Mesendoderm (in vitro differentiated cells): ENCODE measurements at places on chromosomes 1 and 21.
A peak's percentile ranks its signal among the peaks of the same experiment; 100 is the strongest.

- H3K27ac ChIP-seq = no peak overlapping the region
- no peaks in the 10 kb centered on the region for H3K27me3 ChIP-seq
- DNase-seq = no peak
- H3K4me3 ChIP-seq = no peak overlapping the region
- no peaks in the 10 kb centered on the region for H3K4me1 ChIP-seq
Observed at GRCh38 chr21:34504595-34504994, 7.4 kb downstream of the KCNE1 start.

- H3K27me3 ChIP-seq = no peaks in the 10 kb centered on the region
- no peak for DNase-seq
- H3K36me3 ChIP-seq = no peaks in the 10 kb centered on the region
- H3K27ac ChIP-seq = no peak overlapping the region
- no peaks in the 10 kb centered on the region for H3K4me1 ChIP-seq
Observed at GRCh38 chr1:19960591-19960990, 18.8 kb downstream of the PLA2G2A start.

DNA sequence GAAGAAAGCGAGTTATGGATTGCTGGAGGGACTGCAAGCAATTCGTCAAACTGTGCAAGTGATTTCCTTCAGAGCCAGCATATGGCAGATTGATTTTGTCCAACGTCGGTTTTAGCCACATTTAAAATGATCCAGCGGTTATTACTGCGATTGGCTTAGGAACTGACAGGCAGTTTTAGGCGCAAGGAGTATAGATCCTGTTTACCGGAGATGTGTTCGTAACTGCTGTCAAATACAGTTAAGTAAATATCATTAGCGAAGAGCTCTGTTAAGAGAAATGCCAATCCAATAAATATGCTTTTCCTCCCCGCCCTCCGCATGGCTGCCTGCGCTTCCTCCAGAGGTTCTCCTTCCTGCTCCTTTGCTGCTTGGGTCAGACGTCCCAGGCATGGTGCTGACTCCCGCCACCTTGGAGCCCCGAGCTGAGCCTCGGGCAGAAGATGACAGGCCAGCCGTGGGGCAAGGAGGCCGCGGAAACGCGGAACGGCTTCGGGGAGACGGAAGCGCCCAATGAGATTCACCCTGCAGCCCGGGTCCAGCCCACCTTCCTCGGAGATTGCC is 9.4 kb upstream of the BARHL2 start:
- peaks cover 71% of the 10 kb centered on the region for H3K27me3 ChIP-seq
- H3K4me1 ChIP-seq = peaks cover 7% of the 10 kb centered on the region
- H3K4me3 ChIP-seq = no peak overlapping the region
- no peak overlapping the region for H3K27ac ChIP-seq
- DNase-seq = no peak

GRCh38 chr1:26287033-26287711 is 7.3 kb downstream of the SH3BGRL3 start:
- no peak for DNase-seq
- H3K27ac ChIP-seq = no peak overlapping the region
- peaks cover 8% of the 10 kb centered on the region for H3K4me1 ChIP-seq
- no peaks in the 10 kb centered on the region for H3K27me3 ChIP-seq
- no peak overlapping the region for H3K4me3 ChIP-seq
- H3K36me3 ChIP-seq = no peaks in the 10 kb centered on the region

- no peak overlapping the region for H3K4me3 ChIP-seq
- no peaks in the 10 kb centered on the region for H3K4me1 ChIP-seq
- no peaks in the 10 kb centered on the region for H3K36me3 ChIP-seq
- no peak for DNase-seq
Observed at GRCh38 chr21:41562101-41563000, 54.4 kb upstream of the TMPRSS2 start.

- peak; percentile 36 for DNase-seq
- no peaks in the 10 kb centered on the region for H3K27me3 ChIP-seq
- H3K27ac ChIP-seq = no peak overlapping the region
- H3K36me3 ChIP-seq = no peaks in the 10 kb centered on the region
- H3K4me3 ChIP-seq = no peak overlapping the region
Observed at GRCh38 chr1:167249702-167250101, 29.0 kb downstream of the POU2F1 start.

DNA sequence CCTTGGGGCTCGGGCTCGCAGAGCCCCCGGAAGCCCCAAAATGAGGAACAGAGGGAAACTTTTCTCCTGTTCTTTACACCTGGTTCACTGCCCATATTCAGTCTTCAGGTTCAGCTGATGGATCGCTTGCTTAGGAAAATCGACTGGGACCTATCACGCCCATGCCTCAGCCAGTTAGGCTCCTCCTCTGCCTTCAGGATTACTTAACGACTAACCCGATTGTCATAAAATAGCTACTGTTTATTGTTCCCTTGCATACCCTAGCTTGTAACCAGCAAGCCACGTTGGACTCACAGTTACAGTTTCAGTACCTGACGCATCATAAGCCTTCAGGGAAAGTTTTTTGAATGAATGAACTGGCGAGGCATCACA is 692 bp downstream of the TARDBP start:
- H3K27ac ChIP-seq = no peak overlapping the region
- no peaks in the 10 kb centered on the region for H3K27me3 ChIP-seq
- H3K4me3 ChIP-seq = peak overlapping the region; percentile 98
- H3K36me3 ChIP-seq = peaks cover 8% of the 10 kb centered on the region
- H3K4me1 ChIP-seq = peaks cover 3% of the 10 kb centered on the region
- no peak for DNase-seq

- H3K27ac ChIP-seq = no peak overlapping the region
- no peak overlapping the region for H3K4me3 ChIP-seq
- DNase-seq = no peak
- H3K36me3 ChIP-seq = no peaks in the 10 kb centered on the region
Observed at GRCh38 chr1:157648317-157648716, 50.4 kb upstream of the FCRL4 start.

DNA sequence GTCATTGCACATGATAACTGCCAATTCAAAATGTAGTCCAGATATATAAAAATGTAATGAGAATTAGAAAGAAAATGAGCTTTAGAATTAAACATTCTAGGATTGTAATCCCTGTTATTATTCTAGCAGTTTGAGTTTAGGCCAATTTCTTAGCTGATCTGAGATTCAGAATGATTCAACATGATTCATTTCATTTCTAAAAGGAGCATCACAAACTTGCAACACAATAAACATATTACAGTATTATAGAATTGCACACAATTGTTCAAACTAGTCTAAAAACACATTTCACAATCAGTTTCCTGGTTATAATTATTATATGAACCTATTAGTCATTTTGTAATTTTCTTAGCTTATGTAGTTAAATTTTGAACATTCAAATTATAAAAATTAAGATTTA is 43.3 kb upstream of the TSHB start:
- H3K4me1 ChIP-seq = no peaks in the 10 kb centered on the region
- no peak for DNase-seq
- H3K27ac ChIP-seq = no peak overlapping the region

DNA sequence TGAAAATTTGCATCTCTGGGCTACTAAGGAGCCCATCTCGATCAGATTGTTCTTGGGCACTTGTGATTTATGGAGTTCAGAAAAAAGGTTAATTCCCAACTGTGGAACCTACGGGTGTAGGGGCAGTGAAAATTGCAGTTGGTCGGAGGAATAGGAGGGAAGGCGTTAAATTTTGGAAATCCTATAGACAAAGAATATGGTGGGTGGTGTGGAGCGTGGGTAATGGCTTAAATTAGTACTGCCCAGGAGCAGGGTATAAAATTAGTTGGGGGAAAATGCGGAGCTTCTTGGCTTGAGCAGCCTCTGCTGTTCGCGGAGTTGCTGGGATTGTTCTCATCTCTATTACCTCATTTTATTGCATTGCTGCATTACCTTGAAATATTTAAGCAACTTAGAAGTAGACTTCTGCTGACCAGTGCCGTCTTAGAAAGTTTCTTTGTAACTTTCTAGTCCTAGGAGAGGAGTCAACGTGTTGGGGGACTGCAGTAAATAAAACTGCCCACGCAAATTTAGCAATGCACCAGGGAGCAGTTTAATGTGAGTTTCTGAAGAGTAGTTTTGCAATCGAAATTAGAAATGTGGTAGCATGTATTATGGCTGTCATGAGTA is 514 bp downstream of the S1PR1 start:
- H3K27ac ChIP-seq = no peak overlapping the region
- peak overlapping the region; percentile 27 for H3K4me3 ChIP-seq
- peaks cover 4% of the 10 kb centered on the region for H3K4me1 ChIP-seq
- peaks cover 5% of the 10 kb centered on the region for H3K27me3 ChIP-seq
- no peaks in the 10 kb centered on the region for H3K36me3 ChIP-seq

- H3K27ac ChIP-seq = no peak overlapping the region
- no peak overlapping the region for H3K4me3 ChIP-seq
- DNase-seq = peak; percentile 10
- H3K27me3 ChIP-seq = no peaks in the 10 kb centered on the region
- H3K36me3 ChIP-seq = no peaks in the 10 kb centered on the region
- H3K4me1 ChIP-seq = no peaks in the 10 kb centered on the region
Observed at GRCh38 chr1:151737479-151737878, 16.2 kb downstream of the RIIAD1 start.

DNA sequence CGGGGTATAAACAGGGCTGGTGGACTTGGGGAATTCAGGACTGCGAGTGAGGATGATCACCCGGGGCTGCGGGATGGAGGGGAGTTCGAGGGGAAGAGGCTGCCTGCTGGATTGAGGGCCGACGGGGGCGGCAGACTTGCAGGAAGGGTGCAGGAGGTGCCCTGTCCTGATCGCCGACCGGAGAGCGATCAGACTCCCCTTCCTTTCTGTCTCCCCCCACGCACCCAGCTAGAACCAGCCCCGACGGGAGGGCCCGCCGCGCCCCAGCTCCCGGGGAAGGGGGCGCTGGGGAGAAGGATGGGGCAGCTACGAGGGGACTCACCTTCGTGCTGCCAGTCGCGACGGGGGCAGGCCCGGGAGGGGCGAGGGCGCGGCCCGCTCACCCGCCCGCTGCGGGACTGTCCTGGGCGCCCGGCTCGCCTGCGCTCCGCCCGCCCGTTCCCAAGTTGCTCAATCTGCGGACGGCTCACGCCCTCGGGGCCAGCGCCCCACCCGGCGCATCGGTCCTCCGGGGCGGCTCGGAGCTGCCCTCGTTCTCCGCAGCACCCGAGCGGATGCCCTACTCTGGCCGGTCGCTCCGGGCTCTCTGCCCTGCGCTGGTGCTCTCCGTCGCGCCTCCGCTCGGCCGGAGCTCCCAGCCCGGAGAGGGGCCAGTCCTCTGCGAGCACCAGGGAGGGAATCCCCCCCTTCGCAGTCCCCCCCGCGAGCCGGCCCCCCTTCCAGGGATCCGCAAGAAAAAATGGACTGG is at the start of gene RSPO1:
Gene RSPO1, minus strand, starts transcription at position 649 of the 748 bp plus-strand sequence. CDS start 5,231 bp downstream, outside the sequence.
- peak; percentile 32 for DNase-seq
- H3K4me1 ChIP-seq = no peaks in the 10 kb centered on the region
- H3K36me3 ChIP-seq = no peaks in the 10 kb centered on the region
- H3K27me3 ChIP-seq = peaks cover 57% of the 10 kb centered on the region
- H3K27ac ChIP-seq = no peak within 1 kb of the TSS

- H3K36me3 ChIP-seq = peaks cover 20% of the 10 kb centered on the region
- H3K27me3 ChIP-seq = no peaks in the 10 kb centered on the region
- DNase-seq = no peak
- H3K27ac ChIP-seq = no peak overlapping the region
- H3K4me3 ChIP-seq = no peak overlapping the region
Observed at GRCh38 chr1:44642925-44643324, 31.4 kb downstream of the TMEM53 start.

DNA sequence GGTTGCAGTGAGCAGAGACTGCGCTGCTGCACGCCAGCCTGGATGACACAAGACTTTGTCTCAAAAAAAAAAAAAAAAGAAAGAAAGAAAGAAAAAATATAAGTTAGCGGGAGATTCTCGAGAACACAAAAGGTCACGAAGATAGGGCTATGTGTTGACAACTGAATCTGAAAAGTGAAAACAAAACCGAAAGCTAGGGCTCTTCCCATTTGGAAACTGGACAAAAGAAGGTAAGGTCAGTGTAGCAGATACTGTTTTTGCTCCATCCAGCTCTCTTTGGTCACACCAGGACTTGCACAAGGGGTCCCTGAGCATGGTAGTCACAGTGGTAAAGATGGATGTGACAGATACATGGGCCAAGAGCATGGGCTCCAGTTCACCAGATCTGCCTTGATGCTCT is 60.4 kb upstream of the MAP10 start:
- no peak for DNase-seq
- H3K27me3 ChIP-seq = no peaks in the 10 kb centered on the region
- H3K4me3 ChIP-seq = no peak overlapping the region
- H3K27ac ChIP-seq = no peak overlapping the region

GRCh38 chr1:35524106-35524505 is 33.1 kb downstream of the KIAA0319L start:
- DNase-seq = no peak
- H3K27me3 ChIP-seq = no peaks in the 10 kb centered on the region
- no peak overlapping the region for H3K27ac ChIP-seq

DNA sequence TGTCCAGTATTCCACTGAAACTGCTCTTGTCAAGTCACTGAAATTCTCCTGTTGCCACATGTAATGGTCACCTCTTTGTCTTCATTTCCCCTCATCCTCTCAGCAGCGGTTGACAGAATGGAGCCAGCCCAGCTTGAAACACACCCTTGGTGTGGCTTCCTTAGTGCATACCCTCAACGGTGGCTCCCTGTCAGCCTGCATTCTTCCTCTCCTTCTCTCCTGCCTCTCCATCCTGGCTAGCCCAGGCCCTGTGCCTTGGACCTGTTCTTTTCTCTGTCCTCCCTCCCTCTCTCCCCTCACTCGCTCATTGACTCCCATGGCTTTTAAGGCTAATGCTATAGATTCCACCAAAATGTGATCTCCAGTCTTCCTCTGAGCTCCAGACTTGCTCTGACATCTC is 3.7 kb downstream of the FCMR start:
- H3K4me1 ChIP-seq = no peaks in the 10 kb centered on the region
- no peak overlapping the region for H3K4me3 ChIP-seq
- DNase-seq = no peak
- no peaks in the 10 kb centered on the region for H3K27me3 ChIP-seq
- H3K36me3 ChIP-seq = no peaks in the 10 kb centered on the region

DNA sequence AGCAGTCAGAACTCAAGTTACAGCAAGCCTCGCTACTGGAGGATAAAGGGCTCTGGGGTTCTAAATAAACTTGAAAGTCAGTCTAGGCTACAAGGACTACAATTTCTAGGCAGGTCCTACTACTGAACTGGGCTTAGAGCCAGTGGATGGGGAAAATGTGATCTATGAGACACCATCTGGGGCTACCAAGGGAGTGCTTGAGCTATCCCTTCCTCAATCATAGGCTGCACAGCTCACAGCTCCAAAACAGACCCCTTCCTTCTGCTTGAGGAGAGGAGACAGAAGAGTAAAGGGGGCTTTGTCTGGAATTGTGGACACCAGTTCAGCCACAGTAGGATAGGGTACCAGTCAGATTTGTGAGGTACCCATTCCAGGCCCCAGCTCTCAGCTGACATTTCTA is 145.8 kb upstream of the SNX7 start:
- H3K27me3 ChIP-seq = no peaks in the 10 kb centered on the region
- no peak overlapping the region for H3K4me3 ChIP-seq
- no peak overlapping the region for H3K27ac ChIP-seq
- no peaks in the 10 kb centered on the region for H3K36me3 ChIP-seq

- no peaks in the 10 kb centered on the region for H3K27me3 ChIP-seq
- DNase-seq = no peak
- H3K36me3 ChIP-seq = no peaks in the 10 kb centered on the region
Observed at GRCh38 chr1:8003438-8004112, 22.5 kb downstream of the ERRFI1 start.
